ENCODE measurements at places on chromosomes 7 and 10.
A peak's percentile ranks its signal among the peaks of the same experiment; 100 is the strongest.

GRCh38 chr7:74174606-74175082 lies 488 bp downstream of the EIF4H start:
- DNase-seq, result peak; percentile 31

- DNase-seq, result no peak
These were observed 114.9 kb downstream of the DPP6 start for GRCh38 chr7:154167051-154167450.

- no peak for DNase-seq
These were observed 505.1 kb downstream of the TCERG1L start for GRCh38 chr10:130806426-130806825.

DNA sequence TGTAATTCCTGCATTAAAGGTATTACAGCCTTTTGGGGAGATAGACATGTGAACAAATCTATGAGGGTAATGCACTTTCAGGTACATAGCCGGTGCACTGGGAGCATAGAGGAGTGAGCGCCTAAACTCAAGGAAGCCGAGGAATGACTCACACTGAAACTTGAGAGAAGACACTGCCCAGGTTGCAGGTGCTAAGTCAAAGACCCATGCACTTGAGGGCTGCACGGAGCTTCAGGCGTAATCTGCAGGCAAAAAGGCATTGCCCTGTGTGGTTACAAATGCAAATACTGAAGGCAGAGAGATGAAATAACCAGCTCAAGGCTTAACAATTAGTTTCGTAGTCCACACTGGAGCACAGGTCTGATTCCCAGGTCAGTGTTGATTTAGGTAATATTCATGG lies 51.0 kb upstream of the OSBPL3 start:
- peak; percentile 53 for DNase-seq

- DNase-seq, result no peak
These were observed 13.0 kb upstream of the KCNIP2 start for GRCh38 chr10:101856626-101857025.

DNA sequence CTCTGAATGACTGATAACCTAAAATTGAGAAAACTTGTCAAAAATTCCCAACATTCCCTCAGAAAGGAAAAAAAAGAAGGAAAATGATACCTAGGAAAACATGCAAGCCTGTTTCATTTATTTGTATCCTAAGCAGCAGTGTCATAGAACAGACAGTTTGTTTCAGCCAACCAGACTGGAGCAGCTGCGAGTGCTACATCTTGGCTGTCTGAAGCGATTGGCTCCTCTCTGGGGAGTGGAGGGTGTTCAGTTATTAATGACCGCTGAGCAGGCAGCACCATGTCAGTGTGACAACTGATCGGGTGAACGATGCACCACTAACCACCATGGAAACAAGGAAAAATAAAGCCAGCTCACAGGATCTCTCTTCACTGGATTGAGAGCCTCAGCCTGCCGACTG lies at the start of gene LRRN3:
TSS of gene LRRN3 (plus strand) at position 282 of the 400 bp plus-strand sequence. CDS start 31,646 bp downstream, outside the sequence.
- no peak for DNase-seq

GRCh38 chr10:90738885-90739284 lies 119.0 kb downstream of the HTR7 start:
- peak; percentile 76 for DNase-seq

DNA sequence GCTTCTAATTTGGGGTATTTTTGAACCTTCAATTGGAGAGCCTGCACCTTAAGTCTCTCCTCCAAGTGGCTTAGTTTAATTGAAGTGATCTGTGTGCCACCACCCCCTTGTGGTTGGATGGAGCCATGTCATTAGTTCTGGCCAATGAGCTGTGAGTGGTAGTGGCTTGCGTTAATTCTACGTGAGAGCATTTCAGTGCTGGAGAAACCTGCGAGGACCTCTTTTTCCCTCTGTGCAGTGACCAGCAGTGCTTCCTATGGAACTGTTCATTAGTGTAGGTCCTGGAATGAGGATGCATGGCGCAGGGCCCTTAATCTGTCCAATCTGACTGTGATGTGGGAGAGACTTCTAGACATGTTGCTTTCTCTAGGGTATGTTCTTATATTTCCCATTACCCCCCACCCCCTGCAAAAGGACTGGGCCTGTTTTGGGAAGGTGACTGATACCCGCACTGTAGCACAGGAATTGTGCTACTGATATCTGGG lies 3.8 kb downstream of the HILPDA start:
- peak; percentile 71 for DNase-seq

All from stomach (tissue), 19 donors.